Thoracic aorta (tissue), 2 donors: ENCODE measurements at places on chromosomes 16 and 17.

DNA sequence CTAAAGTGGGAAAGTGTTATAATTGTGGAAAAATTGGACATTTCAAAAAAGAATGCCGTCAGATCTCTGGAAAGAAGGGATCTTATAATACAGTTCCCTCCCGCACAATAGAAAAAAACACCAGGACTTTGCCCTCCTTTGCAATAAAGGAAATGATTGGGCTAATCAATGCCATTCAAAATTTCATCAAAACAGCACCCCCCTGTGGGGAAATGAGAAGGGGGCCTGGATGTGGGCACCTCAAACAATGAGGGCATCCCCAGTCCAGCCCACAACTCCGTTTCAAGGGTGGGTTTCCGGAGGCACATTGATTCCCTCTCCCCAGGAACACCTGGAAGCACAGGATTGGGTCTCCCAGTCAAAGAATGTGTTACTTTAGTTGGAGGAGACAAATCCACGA lies 26.1 kb downstream of the CD300LG start:
- no peak for DNase-seq

GRCh38 chr17:3335876-3336275 lies 37.7 kb upstream of the OR3A1 start:
- DNase-seq = no peak

- DNase-seq = no peak
Measured at GRCh38 chr17:80413771-80414507, 1.0 kb upstream of the ENDOV start.

DNA sequence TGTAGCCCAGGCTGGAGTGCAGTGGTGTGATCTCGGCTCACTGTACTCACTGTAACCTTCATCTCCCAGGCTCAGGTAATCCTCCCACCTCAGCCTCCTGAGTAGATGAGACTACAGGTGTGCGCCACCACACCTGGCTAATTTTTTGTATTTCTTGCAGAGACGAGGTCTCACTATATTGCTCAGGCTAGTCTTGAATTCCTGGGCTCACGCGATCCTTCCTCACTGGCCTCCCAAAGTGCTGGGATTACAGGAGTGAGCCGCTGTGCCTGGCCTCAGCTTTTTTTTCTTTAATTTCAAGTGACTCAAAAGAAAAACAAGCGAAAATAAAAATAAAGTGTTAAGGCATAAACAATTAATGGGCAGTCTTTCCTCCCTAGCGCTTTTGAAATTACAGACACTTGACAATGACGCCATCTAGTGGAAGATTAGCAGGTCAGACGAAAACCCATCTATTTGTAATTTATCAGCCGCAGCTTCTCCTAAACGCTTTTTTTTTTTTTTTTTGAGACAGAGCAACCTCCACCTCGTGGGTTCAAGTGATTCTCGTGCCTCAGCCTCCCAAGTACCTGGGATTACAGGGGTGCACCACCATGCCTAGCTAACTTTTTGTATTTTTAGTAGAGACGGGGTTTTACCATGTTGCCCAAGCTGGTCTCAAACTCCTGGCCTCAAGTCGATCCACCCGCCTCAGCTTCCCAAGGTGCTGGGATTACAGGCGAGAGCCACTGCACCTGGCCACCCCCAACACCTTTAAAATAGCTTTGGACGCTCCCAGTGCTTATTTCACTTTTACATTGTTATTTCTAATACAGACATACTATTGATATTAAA lies 28.1 kb upstream of the PECAM1 start:
- DNase-seq = no peak

DNA sequence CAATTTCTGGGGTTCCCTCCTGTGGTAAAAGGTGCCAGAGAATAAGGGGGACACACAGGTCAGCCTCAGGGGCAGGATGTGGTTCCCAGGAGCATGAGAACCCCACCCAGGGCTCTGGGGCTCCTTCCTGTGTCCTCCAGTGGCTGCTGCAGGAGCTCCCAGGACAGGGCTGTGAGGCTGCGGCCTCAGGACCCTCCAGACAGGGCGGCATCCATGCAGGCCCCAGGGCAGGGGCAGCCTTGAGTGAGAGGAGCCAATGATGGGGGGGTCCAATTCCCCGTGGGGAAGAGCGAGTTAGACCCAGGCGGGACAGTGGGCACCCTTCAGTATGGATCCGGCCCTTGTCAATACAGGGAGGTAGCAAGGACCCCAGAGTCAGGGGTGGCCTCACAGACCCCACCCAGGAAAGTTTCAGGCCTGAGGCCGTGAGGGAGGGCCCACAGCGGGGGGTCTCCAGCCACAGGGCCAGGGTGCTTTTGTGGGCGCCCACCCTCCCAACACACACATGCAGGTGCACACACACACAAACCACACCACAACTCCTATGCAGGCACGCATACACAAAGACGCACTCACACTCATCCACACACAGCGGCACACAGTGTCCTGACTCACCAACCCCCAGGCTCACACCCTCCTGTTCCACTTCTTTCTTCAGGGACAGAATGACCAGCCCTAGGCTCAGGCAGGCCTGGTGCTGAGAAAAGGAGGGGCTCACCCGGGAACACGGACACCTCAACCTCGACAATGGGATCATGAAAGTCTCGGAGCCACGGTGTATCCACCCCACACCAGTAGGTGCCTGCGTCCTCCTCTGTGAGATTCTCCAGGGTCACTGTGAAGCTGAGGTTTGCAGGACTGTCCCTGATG lies 1.8 kb downstream of the CD300C start:
- DNase-seq = no peak

GRCh38 chr16:67028167-67028695 lies 718 bp upstream of the CBFB start:
- no peak for DNase-seq

- no peak for DNase-seq
Measured at GRCh38 chr17:80475910-80476876, at the start of gene NPTX1. NPTX1 (minus strand) TSS chr17:80476607; CDS start chr17:80476446, 161 bp downstream.

- no peak for DNase-seq
Measured at GRCh38 chr17:72832306-72832705, 260.2 kb downstream of the SLC39A11 start.

DNA sequence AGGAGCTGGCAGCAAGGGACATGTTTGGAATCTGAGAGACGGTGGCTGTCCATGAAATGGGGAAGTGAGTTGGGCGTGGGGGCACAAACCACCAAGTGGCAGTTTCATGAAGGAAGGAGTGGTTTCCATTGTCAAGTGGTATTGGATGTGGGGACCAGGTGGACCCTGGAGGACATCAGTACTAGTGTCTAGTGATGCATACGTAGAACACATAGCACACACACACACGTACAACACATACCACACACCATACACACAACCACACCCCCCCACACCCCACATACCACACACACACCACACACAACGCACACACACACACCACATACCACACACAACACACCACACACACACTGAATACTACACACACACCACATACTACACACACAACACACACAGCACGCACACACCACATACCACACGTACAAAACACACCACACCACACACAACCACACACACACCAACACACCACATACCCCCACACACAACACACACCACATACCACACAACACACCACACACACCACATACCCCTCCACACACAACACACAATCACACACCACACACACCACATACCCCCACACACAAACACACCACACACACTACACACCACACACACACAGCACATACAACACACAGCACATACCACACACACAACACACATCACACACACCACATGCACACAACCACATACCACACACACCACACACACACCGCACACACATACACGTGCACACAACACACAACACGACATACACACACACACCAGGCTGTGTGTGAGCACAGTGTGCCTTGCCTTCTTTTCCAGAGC lies 41.1 kb upstream of the GSE1 start:
- DNase-seq = no peak

GRCh38 chr17:79262624-79263023 lies 188.0 kb downstream of the ENGASE start:
- DNase-seq = no peak

DNA sequence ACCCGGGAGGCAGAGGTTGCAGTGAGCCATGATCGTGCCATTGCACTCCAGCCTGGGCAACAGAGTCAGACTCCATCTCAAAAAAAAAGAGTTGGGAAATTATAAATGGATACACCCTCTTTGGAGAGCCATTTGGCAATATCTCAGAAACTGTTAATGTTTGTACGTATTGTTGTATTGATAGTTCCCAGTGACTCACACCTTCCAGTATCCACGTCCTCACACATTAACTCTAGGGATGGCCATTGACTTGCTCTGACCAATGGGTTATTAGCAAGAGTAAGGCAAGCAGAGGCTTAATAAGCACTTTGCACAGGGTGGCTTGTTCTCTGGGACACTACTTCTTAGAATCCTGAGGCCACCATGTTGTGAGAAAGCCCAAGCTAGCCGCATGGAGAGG lies 107.6 kb upstream of the LHX1 start:
- no peak for DNase-seq

DNA sequence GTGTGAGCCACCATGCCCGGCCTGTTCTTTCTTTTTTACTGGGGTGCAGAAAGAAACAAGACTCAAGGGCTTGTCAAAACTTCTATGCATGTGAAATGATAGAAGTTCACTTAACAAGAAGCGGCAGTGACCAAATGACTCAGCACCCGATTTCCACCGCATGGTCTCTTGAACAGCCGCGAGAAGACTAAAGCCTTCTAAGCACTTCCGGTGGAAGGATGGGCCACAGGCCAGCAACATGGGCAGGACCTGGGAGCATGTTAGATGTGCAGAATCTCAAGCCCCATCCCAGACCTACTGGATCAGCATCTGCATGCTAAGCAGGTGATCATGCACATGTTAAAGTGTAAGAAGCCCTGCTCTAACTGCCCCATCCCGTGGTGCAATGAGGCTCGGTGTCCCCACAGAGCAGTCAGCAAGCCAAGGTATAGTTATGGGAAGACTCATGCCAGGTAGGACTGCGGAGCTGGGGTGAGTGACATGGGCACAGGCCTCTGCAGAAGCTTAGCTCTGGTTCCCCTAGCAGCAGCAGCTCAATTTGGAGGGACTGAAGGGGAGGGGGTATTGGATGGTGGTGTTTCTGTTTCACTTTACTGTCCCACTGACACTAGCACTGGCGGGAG lies 88.5 kb upstream of the HNF1B start:
- DNase-seq = no peak

GRCh38 chr17:72528683-72529082 lies 407.9 kb downstream of the SOX9 start:
- DNase-seq = no peak

DNA sequence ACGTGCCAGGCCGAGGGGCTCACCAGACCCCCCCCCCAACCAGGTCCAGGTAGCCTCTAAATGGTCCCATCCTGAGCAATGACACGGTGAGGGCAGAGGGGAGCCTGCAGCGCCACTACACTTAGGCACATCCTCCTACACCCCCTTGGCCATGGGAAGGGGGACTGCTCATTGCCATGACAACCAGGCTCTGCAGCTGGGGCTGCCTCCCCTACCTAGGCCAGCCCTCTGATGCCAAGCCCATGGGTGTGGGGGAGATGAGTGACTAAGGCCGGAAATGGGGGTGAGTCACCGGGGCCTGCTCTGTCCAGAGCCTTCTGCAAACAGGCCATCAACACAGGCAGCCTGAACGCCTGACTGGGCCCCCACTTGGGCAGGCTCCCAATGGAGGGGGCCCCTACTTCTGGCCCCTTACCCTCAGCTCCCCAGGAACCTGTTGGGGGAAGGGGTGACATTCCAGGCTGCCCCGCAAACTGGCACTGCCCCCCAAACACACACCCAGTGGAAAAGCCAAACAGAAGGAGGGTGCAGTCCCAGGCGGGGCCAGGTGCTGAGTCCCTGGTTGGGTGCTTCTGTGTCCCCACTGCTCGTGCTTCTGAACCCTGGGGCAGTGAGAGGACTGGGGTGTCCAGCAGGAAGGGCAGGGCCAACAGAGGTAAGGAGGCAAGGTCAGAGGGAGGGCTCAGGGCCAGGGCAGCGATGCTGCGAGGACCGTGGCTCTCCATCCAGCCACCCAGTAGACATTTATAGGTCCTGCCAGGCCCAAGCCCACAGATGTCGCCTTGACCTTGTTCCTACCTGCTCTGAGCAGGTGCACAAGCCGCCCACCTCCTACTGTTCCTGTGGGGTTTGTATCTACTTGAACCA lies 8.2 kb downstream of the PLCD3 start:
- DNase-seq = peak; percentile 69

GRCh38 chr17:16987830-16988601 lies 16.1 kb upstream of the TNFRSF13B start:
- no peak for DNase-seq

DNA sequence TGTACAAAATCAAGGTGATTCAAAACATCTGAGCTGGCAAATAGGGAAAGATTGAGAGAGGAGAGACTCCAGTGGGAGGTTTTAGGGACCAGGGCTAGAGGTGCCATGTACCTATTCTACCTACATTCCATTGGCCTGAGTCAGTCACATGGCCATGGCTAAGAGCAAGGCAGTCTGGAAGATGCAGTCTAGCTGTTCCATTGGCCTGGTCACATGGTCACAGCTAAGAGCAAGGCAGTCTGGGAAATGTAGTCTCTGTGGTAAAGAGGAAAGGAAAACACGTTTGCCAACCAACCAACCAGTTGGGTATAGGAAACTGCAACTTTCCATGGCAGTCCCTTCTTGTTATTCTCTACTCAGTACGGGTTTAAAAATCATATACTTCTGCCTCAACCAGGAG lies 369.1 kb downstream of the XYLT1 start:
- DNase-seq = no peak

DNA sequence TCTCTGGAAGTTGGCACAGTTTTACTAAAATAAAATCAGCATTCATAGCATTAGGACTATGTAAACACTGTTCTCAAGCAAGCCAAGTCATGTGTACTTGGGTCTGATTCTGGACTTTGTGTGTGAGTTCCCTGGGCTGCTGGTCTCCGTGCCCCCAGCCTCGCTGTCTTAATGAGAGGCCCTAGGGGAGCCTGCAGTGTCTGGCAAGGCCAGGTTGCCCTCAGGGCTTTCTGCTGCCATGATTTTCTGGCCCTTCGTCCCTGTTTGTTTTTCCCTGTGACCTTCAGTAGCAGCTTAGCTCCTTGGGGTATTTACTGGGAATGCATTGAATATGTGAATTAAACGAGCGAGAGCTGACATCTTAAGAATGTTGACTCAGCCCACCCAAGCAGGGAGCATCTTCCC lies 161.8 kb downstream of the RPTOR start:
- no peak for DNase-seq

GRCh38 chr17:55154101-55154500 lies 110.7 kb upstream of the HLF start:
- no peak for DNase-seq

DNA sequence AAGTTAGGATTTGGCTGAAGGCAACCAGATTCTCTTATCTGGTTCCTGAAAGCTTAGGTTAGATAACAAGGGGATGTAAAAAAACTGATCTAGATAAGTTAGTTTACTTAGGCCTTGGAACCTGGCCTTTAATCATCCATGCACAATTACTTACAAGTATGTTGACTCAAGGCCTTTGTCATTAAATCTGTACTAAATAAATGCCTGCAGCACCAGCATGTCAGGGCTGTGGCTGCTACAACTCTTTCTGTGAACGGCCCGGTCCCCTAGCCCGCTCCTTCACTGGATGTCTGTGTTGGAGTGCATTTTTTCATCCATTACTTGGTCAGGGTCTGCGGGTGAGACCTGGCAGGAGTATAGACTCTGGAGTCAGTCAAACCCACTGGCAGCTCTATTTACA lies 48.4 kb upstream of the ALDH3A1 start:
- no peak for DNase-seq

- no peak for DNase-seq
Measured at GRCh38 chr16:74249254-74249653, 47.4 kb upstream of the PSMD7 start.

GRCh38 chr16:75317101-75317522 lies 65.7 kb upstream of the BCAR1 start:
- DNase-seq = no peak
